Motor neuron (in vitro differentiated cells): ENCODE measurements at places on chromosomes 6 and 20. TPM values are rescaled to one million over a fixed set of nuclear protein-coding genes. Genes with fewer than 3 reads are reported as not detected.

PROCR gene
- total RNA-seq = 57.1 and 57.2 TPM in 2 replicates

SOBP gene
- 7.6 and 9.5 TPM in 2 replicates for total RNA-seq

LST1 gene
- total RNA-seq = 0.44 and 0.49 TPM in 2 replicates

CEP57L1 gene
- total RNA-seq = 25.5 and 27.9 TPM in 2 replicates

UCKL1 gene
- 56.7 and 59.3 TPM in 2 replicates for total RNA-seq

HDDC2 gene
- 68.6 and 71.4 TPM in 2 replicates for total RNA-seq

PDYN gene
- 0.05 TPM in 1 of 2 replicates, not detected in the other for total RNA-seq

CCDC28A gene
- total RNA-seq = 15.7 and 17.1 TPM in 2 replicates

TCF15 gene
- total RNA-seq = 0.93 and 1.1 TPM in 2 replicates

CASP8AP2 gene
- total RNA-seq = 17.2 and 20.4 TPM in 2 replicates

BPI gene
- not detected in 2 replicates for total RNA-seq

TUBB2B gene
- 1,581 and 1,628 TPM in 2 replicates for total RNA-seq

DNA sequence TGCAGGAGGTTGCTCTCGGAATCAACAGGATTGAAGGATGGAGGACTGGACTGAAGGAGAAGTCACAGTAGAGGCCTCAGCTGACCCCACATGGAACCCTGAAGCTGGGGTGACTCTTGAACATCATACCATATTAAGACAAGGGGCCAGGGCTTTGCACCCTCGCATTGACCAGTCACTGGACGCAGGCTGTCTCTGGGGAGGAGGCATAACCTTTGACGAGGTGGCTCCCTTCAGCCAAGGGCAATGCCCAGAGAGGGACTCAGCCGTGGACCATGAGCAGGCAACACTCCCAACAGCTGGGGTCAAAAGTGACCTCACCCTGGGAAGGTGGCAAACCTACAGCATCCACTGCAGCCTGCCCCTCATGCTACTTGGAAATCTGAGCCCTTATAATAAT is 21.7 kb downstream of the PACSIN1 start:
- ATAC-seq = no peak

- ATAC-seq = no peak
Measured at GRCh38 chr6:20153194-20153593, 59.1 kb downstream of the MBOAT1 start.

GRCh38 chr6:150698391-150698790 is 98.7 kb downstream of the PLEKHG1 start:
- ATAC-seq = no peak

DNA sequence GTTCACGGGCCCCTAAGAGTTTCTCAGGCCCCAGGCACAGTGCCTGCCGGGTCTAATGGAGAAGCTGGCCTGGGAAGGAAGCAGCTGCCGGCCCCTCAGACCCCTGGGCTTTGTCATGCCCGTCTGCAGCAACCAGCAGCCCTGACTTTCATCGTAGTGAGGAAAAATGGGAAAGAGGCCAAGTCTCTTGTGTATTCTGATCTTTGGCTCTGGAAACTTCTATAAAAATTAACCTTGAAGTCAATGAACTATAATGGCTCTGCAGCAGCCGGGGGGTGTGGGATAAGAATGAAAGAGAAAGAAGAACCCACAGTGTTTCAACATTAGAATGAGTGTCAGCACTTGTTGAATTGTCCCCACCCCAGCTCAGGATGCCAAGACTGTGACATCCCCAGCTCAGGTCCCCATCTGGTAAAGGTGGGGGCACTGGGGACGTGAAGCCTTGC is 12.9 kb downstream of the TGM2 start:
- peak; percentile 83 for ATAC-seq

GRCh38 chr6:73131706-73132105 is 93.6 kb downstream of the KHDC1L start:
- peak; percentile 77 for ATAC-seq

- no peak for ATAC-seq
Measured at GRCh38 chr20:23141450-23142161, 55.5 kb upstream of the CD93 start.

GRCh38 chr6:110990840-110991576 is 9.2 kb downstream of the RPF2 start:
- no peak for ATAC-seq

DNA sequence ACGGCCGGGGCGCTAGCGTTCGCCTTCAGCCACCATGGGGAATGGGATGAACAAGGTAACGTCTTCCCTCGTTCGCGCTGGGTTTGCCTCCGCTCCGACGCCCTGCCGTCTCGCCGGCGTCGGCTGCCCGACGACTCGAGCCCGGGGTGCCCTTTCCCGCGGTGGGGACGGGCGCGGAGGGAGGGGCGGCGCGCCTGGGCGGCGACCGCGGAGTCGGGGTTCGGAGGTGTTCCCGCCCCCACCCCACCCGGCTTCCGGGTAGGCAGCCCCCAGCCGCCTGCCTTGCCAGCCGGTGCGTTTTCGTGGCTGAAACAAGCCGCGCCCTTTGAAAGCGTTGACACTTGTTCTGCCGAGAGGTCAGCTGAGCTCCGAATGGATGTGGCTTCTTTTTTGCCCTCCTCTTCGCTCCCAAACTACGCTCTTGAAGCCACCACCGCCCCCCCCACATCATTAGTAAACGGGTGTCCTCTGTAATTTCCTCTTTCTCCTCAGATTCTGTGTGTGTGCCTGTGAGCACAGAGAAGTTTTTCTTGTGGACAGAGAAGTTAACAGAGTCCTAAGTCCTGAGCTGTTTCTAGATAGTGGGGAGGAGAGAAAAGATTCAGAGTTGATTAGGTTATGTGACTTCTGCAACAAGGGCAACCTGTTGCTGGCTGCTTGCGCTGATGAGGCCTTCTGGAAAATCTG is 362 bp downstream of the DUSP22 start:
- ATAC-seq = peak; percentile 8

DNA sequence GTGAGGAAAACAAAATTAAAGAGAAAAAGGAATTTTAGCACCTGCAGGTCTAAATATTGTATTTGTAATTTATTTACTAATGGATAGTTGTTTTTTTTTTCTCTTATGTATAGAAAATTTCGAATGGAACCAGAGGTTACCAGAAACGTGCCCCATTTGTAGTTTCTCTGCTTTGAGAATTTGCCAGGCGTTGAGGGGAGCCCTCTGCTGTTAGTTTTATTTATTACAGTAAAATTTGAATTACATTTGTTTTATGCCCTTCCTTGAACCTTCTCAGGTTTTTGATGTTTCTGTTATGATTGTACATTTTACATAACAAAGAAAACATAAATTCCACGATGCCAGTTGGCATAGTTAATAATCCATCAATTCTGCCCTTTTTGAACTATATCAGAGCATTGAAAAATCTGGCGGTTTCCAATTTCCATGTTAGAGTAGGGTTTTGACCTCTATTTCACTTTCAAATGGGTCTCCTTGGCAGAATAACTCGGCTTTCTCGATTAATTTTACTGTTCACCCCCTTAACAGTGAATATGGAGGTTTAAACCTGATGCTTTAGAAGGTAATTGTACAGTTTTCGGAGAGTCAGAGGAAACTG is 35.1 kb upstream of the RFPL4B start:
- no peak for ATAC-seq

DNA sequence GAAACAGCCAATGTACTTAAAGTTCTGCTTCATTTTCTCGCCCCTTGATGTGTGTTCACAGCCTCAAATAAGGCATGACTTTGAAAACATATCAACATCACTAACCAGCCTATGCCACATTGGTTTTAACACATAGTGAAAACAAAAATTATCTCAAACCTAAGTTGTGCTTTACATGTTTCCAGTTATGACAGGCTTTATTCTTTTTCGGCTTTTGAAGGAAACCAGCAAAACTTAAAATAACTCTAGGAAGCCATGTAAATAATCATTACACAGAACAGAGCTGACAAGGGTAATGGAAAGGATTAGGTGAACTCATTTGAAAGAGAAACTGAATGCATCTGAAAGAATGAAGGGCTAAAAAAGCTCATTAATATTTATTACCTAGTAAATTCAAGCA is 42.1 kb downstream of the BMP5 start:
- no peak for ATAC-seq

- ATAC-seq = no peak
Measured at GRCh38 chr20:46305331-46305972, 2.8 kb downstream of the CDH22 start.

GRCh38 chr20:53921443-53921973 is 148.9 kb downstream of the BCAS1 start:
- no peak for ATAC-seq

DNA sequence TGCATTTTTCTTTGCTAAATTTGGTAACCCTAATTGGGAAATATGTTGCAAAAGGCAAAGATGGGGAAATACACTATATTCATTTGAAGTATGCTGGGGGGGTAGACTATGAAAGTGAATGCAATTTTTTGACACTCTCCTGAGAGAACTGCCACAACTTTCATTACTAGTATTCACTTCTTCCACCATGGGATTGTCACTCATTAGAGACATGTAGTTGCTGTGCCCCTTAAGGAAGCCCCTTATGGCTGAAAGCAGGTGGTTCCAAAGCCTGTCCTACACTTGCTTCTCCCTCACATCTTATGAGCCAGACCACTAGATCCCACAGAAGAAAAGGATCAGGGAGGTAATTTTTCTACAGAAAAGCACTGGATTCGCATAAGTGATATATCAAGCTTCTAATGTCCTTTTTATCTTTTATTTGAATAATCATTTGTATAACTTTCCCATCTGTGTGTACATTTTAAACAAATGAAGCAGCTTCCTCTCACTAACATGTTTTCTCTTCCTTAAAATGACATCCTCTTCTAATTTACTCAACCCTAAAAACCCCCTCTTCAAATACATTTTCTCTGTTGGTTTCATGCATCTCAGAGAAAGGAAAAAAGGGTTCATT is 83.8 kb downstream of the GCLC start:
- no peak for ATAC-seq

DNA sequence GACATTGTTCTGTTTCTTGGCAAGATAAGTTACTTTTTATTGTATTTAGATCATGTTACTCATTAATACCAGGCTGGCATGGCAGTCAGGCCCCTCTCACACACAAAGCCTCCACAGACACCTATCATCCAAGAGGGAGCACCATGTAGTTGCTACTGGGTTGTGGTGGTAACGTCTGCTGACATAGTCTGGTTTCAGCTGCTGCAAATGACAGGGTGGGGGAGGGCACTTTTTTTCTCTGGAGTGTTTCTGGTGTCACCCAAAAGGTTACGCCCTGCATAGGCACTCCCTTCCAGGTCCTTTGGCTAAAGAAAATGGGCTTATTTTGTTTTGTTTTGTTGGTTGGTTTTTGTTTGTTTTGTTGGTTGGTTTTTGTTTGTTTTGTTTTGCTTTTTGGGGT is 236.4 kb upstream of the RIMS1 start:
- ATAC-seq = no peak

- no peak for ATAC-seq
Measured at GRCh38 chr6:39865011-39865888, 69.0 kb downstream of the MOCS1 start.

DNA sequence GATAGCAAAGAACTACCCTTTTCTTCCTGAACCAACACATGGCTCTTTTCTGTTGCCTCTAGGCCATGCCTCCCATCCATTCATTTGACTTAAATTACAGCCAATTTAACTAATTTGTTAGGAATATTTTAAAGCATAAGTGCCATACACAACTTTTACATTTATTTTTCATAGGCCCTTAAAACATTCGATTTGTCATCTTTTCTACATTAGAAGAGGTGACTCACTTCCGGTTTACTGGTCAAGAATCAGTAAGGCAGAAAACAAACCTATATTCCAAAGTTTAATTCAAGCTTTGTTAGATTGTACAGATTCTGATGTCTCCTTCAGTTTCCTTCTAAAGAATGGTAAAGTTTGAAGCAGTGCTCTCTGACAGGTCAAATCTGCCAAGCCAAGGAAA is 344.3 kb downstream of the SAMD5 start:
- ATAC-seq = no peak

GRCh38 chr6:27474672-27475071 is 1.8 kb upstream of the ZNF184 start:
- no peak for ATAC-seq

- no peak for ATAC-seq
Measured at GRCh38 chr6:92126088-92126487, 1293.3 kb downstream of the EPHA7 start.

- ATAC-seq = peak; percentile 61
Measured at GRCh38 chr6:38489951-38490350, 149.8 kb downstream of the BTBD9 start.

DNA sequence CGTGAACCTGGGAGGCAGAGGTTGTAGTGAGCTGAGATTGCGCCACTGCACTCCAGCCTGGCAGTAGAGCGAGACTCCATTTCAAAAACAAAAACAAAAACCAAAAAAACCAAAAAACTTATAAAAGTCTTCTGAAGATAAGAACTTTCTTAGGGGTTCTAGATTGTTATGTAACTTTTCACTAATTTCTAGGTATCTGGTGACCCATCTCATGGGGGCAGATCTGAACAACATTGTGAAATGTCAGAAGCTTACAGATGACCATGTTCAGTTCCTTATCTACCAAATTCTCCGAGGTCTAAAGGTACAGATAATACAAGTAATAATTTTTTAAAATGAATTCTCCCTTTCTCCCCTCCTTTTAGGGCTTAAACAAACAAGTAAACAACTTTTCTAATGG is 45.1 kb downstream of the MAPK14 start:
- no peak for ATAC-seq

DNA sequence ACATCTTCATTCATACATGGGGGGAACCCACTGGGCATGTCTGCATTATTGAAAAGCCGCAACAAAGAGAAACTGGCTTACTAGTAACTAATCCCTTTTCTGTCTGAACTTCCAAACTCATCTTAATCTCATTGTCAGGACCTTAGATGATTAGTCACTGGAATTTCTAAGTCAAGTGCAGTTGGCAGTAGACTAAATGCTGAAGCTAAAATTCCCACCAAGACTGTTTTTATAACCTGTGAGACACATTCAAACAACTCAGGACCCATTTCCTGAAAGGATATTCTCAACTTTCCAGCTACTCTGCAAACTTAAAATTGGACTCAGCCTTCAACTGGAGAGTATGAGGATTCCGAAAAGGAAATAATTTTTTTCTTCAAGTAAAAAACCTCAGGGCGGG is 94.8 kb upstream of the SCAF8 start:
- no peak for ATAC-seq

GRCh38 chr6:150087336-150087735 is 18.4 kb upstream of the ULBP3 start:
- ATAC-seq = no peak

- ATAC-seq = no peak
Measured at GRCh38 chr6:139008117-139008516, 20.1 kb upstream of the REPS1 start.

DNA sequence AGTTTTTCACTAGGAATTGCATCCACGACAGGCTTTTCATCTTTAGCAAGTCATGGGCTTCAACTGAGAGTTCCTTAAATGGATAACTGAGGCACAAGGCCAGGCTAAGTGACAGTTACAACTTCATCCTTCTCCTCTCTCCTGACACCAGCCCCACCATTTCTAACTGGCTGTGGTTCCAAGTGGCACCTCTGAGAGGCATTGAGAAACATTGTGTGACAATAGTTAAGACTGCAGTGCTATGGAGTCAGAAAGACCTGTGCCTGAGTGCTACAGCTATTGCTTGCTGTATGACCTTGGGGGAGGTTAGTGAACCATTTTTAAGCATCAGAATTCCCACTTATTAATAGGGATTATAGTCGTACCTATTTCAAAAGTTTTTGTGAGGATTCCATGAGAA is 26.2 kb upstream of the MLIP start:
- ATAC-seq = no peak

DNA sequence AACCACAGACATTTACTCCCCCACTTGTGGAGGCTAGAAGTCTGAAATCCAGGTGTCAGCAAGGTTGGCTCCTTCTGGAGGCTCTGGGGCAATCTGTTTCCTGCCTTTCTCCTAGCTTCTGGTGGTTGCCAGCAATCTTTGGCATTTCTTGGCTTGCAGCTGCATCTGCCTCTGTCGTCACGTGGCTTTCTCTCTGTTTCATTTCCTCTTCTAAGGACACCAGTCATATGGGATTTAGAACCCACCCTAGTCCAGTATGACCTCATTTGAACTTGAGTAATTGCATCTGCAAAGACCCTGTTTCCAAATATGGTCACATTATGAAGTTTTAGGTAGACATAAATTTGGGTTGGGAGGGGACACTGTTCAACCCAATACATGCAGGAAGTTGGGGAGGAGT is 56.2 kb upstream of the EPB41L1 start:
- no peak for ATAC-seq
